Ammon's horn (tissue), 1 donor: ENCODE measurements at places on chromosomes 12 and 14.

DNA sequence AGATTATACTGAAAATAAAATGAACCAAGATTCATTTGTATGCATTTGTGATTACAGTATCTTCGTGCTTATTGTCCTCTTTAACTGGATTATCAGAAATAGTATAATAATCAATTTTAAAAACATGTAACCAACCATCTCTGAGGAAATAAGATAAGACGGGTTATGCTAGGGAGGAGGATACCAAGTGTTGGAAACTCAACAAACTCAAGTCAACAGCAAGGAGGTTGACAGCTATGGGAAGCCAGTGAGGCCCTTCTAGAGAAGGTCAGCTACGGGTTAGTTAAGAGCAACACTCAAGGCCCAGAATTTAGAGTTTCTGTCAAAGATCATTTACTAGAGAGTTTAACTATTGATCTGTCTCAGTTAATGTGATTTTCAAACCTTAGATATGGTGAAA, 137.2 kb downstream of the PDZRN4 start:
- no peak for DNase-seq

DNA sequence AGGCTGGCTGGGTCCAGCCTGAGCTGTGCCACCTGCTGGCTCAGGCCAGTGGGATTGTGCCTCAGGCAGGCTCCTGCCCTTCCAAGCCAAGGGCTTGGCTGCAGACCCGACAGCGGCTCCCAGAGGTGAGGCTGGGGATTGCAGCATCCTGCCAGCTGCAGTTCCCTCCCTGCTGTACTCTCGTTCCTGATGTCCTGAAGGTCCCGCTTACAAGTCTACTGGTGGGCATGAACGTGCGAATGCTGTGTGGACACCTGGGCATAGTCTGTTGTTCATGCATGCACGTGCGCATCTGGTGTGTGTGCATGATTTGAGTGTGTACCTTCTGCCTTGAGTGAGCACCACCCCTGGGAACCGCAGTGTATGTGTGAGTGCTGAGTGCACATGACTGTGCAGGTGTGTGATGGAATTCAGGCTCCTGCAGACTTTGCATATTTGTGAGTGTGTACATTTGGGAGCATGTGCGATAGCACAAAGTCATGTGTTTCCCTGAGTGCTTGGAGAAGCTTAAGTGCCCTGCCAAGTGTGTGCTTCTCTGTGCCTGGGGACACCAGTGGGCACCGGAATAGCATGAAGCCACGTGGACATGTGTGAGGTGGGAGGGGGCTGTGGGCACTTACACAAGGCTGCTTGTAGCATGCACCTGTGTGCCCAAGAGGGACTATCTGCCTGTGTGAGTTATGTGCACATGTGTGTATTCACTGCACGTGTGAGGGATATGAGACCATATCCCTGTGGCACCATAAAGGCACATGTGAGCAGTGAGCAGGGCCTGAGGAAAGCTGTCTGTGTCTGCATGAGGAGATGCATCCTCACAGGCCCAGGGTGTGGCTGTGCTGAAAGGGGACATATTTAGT, 19.3 kb upstream of the KRT7 start:
- peak; percentile 74 for DNase-seq

- no peak for DNase-seq
Measured at GRCh38 chr12:117774941-117775775, 193.6 kb downstream of the KSR2 start.

GRCh38 chr14:35122696-35123387, 490 bp downstream of the PRORP start:
- no peak for DNase-seq

DNA sequence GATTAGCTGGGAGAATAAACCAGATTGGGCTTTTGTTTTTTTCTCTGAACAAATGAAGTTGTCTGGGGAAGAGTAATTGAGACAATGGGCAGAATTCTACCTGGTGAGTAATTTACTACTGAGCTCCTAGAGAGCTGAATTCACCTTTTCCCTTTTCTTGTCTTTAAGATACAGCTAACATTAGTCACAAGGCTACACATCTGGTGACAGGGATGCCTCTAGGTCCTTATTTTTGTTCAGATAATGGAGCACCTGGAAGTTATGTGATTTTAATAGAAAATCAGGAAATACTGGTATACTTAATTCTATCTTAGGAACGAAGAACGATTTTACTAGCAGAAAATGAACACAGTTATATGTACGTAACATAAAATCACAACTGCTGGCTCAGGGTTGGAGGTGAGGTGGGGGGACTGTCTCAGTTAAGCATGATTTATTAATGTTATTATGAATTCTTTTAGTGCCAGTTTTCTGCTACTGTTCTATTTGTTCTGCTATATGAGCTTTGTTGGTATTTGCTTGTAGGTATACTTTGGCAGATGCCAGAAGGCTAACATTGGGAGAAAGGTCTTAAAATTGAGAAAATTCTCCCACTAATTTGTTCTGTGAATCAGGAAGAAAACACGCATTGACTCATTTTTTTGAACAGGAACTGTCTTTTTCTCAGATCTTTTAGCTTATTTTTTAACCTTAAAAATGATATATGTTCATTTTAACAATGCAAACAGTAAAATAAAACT, 482.7 kb upstream of the RGS6 start:
- DNase-seq: no peak

GRCh38 chr14:100065942-100066574, 836 bp downstream of the EVL start:
- peak; percentile 50 for DNase-seq

DNA sequence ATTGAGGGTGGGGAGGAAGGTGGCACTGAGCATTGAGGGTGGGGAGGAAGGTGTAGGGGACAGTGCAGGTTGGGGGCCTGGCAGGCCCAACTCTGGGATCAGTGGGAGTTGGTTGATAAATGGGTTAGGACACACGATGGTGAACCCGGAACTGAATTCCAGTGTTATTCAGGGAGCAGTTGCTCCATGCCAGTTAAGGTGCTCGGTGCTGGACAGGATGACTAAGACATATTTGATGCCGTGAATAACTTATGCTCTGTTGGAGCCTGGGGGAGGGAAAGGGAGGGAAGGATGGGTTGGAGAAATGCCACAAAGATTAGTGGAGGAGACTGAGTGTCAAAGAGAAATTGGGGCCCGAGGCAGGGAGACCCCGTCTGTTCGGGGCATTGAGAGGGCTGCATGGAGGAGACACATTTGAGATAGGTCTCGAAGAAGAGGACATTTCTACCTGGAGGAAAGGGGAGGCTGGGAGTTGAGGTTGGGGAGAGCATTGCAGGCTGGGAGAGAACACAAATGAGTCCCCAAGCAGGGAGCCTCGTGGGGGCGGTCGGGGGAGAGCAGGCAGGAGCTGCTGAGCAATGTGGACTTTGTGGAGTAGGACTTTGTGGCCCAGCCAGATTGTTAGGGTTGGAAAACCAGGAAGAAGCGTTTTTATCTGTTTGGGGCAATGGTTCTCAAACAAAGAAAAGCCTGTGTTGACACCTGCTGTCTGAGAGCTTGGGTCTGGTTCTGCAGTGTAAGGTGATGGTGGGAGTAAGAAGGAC, 65.3 kb downstream of the IQSEC3 start:
- no peak for DNase-seq

- peak; percentile 55 for DNase-seq
Measured at GRCh38 chr12:52531566-52532300, 11.5 kb upstream of the KRT5 start.

DNA sequence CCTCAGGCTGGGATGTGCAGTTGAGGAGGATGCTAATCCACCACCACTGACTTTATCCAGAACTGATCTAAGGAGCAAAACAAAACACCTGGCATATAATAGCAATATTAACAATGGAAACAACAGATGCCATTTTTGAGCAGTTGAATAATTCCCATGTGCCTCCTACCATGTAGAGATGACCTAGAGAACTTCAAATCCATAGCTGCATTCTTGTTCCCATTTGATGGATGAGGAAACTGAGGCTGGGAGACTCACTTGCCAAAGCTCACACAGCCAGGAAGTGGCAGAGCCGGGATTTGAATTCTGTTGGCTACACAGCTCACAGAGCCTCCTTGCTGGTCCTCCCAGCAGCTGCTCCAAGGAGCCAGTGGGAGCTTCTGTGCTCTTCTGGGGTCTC, 155.8 kb upstream of the MYL2 start:
- DNase-seq: no peak

DNA sequence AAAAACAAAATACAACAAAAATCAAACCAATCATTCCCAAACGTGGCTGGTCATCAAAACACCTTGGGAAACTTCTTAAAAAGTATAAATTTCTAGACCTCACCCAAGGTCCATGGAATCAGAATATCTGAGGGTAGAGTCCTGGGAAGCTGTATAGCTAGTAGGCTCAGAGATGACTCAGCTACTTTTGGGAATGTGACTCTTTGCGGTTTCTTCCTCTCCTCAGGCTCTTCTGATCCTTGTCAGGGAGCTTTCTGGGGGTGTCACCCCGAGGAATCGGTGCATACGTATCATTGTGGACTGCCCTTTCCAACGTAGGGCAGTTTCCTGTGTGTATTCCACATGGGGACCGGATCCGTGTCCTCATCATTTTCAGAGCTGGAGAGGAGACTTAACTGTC, 14.8 kb downstream of the JDP2 start:
- DNase-seq: no peak

- no peak for DNase-seq
Measured at GRCh38 chr14:55514819-55515490, 65.1 kb upstream of the KTN1 start.

GRCh38 chr12:106897082-106897481, 58.6 kb upstream of the TMEM263 start:
- DNase-seq: no peak

DNA sequence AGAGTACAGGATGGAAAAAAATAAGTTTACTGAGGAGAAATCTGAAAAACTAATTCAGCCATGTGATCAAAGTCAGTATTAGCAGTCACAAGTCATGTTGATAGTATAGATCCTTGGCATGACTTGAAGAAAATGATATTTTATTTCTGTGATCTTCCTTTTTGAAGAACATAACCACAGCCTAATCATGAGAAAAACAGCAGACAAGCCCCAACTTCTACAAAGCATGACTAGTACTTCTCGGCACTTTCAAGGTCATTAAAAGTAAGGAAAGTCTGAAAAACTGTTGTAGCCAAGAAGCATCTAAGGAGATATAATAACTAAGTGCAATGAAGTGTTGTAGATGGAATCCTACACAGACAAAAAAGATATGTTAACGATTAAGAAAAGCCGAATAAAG, 264.1 kb upstream of the FOXG1 start:
- no peak for DNase-seq

GRCh38 chr12:12784911-12785814, at the start of gene APOLD1:
APOLD1 (plus strand) TSS chr12:12785659; CDS start chr12:12785692, 33 bp downstream.
- no peak for DNase-seq

- no peak for DNase-seq
Measured at GRCh38 chr12:125835852-125836251, 770.6 kb downstream of the AACS start.

GRCh38 chr12:12872934-12873275, 18.5 kb upstream of the GPRC5A start:
- no peak for DNase-seq

DNA sequence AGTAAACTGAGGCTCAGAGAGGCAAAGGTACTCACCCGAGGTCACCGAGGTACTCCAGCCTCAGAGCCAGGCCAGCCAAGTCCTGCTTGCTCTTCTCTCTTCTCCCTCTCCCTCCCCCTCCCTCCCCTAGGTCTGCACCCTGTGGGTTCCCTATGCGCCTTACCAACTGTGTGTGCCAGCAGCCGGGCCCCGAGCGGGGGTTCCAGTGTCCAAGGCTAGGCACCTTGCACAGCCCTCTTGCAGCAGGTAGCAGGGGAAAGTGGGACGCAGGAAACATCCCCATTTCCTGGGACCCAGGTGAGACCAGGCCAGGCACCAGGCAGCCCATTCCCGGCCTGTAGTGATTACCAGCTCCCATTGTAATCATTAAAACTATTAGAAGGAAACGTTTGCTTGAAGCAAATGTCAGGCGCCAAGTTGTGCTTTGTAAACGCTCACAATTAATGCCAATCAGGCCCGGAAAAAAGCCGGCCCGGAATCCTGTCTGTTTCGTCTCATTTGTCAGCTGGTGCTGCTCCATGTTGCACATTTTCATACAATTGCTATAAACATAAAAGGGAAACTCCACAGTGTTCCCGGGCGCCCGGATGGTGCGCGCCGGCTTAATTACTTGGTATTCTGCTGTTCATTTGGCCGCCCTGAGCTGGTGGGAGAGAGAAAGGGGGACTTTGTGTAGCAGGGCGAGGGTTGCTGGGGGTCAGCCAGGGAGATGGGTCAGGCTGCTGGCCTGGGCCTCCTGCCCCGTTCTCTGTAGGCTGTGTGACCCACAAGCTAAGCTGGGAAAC, 11.9 kb downstream of the FAM222A start:
- peak; percentile 92 for DNase-seq

DNA sequence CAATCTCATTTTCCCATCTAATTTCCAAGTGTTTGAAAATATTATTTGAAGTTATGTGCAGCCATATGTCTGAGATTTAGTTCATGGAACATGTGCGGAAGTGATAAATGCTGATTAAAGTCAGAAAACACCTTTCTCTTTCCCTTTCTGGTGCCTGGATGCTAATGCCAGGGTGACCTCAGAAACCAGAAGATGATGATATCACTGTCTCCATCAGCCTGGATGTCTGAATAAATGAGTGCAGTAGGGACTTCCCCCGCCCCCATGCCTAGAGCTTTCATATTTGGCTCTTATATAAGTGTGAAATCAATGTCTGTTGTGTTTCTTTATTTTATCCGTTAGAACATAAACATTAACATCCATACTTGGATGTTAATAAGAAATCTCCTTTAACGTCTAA, 261.9 kb upstream of the LRIG3 start:
- DNase-seq: no peak

DNA sequence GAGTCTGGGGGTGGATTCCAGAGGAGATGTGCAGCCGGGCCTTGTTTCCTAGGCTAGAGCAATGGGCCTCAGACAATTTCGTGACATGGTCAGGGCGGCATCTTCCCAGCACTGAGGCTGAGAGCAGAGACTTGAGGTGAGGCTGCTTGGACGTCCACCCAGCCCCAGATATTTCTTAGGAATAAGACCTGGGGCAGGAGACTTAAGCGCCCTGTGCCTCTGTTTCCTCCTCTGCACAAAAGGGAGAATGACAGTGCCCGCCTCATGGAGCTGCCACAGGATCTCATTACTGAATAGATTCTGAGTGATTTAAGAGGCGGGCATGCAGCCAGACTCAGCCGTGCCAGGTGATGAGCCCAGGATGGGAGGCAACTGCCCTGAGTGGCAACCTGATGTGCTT, 297.9 kb upstream of the SFSWAP start:
- no peak for DNase-seq

GRCh38 chr14:50791201-50791600, 39.8 kb downstream of the NIN start:
- no peak for DNase-seq
